ENCODE measurements at places on chromosomes 7 and 10. TPM values are rescaled to one million over a fixed set of nuclear protein-coding genes. Genes with fewer than 3 reads are reported as not detected.
A peak's percentile ranks its signal among the peaks of the same experiment; 100 is the strongest.

GRCh38 chr10:36462194-36462593 is 663.2 kb upstream of the ANKRD30A start:
- no peak for DNase-seq
- no peaks in the 10 kb centered on the region for H3K4me1 ChIP-seq
- no peaks in the 10 kb centered on the region for H3K27me3 ChIP-seq

DNA sequence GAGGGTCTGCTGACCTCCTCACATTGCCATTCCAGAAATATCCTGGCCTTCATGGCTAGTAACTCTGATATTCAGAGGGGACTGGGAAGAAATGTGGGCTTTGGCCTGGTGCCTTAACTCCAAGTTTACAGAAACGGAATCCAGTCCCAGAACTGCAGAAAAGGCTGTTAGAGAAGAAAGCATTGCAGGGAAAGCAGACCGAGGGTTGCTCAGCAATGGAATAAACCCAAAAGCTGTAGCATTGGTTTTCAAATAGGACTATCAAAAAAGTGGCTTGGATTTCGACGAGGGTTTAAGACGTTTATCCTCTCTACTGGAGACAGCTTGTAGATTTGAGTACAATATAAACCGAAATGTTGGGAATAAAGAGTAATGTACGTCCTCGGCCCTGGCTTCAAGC is 425.8 kb upstream of the FOXK1 start:
- peaks cover 3% of the 10 kb centered on the region for H3K27me3 ChIP-seq
- no peaks in the 10 kb centered on the region for H3K4me1 ChIP-seq
- H3K27ac ChIP-seq, result no peak overlapping the region
- DNase-seq, result no peak

GRCh38 chr10:107859065-107859464 is 694.6 kb upstream of the SORCS1 start:
- no peak overlapping the region for H3K4me3 ChIP-seq
- no peaks in the 10 kb centered on the region for H3K36me3 ChIP-seq
- no peaks in the 10 kb centered on the region for H3K4me1 ChIP-seq
- no peaks in the 10 kb centered on the region for H3K27me3 ChIP-seq

DNA sequence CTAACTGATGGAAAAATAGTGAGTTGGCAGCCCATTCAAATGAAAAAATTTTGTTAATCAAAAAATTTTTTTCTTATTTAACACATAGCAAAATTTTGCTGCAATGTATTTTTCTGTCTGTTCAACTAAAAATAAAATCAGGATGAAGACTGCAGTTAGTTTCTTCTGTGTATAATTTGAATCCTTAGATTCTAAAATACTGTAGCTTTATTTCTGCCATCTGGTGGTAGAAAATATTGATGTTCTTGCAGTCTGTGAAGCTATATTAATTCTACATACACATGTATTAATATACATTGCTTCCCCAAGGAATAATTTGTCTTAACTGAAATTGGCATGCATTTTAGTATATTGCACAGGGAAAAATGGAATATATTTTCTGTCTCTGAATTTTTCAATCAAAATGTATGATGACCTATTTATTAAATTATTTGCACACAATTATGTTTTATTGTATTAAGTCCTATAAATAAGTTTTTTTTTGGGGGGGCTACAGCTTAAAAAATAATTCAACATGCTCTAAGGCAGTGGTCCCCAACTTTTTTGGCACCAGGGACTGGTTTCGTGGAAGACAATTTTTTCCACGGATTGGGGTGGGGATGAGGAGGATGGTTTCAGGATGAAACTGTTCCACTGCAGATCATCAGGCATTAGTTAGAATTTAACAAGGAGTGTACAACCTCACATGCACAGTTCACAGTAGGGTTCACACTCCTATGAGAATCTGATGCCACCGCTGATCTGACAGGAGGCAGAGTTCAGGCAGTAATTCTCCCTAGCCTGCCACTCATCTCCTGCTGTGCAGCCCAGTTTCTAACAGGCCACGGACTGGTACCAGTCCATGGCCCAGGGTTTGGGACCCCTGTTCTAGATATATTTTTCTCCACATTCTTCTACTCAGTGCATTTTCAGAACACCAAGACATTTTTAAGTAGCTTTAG is 119.4 kb downstream of the GNAT3 start:
- H3K4me1 ChIP-seq, result no peaks in the 10 kb centered on the region
- H3K36me3 ChIP-seq, result no peaks in the 10 kb centered on the region
- H3K4me3 ChIP-seq, result no peak overlapping the region
- no peak overlapping the region for H3K27ac ChIP-seq

Gene GTF2IRD1
- total RNA-seq, result 1.2 TPM

DNA sequence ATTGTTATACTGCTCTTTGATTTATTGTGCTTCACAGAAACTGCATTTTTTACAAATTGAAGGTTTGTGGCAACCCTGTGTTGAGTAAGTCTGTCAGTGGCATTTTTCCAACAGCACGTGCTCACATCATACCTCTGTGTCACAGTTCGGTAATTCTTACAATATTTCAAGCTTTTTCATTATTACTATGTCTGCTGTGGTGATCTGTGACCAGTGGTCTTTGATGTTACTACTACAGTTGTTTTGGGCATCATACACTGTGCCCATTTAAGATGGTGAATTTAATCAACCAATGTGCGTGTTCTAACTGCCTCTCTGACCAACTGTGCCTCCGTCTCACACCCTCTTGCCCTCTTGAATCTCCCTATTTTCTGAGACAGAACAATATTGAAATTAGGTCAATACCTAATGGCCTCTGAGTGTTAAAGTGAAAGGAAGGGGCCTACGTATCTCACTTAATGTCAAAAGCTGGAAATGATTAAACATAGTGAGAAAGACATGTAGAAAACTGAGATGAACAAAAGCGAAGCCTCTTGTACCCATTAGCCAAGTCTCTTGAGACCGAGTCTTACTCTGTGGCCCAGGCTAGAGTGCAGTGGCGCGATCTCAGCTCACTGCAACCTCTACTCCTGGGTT is 20.2 kb upstream of the ASL start:
- no peak for DNase-seq
- H3K36me3 ChIP-seq, result no peaks in the 10 kb centered on the region
- no peak overlapping the region for H3K4me3 ChIP-seq

GRCh38 chr10:124829447-124830115 is 28.0 kb downstream of the ABRAXAS2 start:
- H3K36me3 ChIP-seq, result peaks cover 24% of the 10 kb centered on the region
- no peaks in the 10 kb centered on the region for H3K27me3 ChIP-seq
- H3K27ac ChIP-seq, result no peak overlapping the region
- H3K4me3 ChIP-seq, result no peak overlapping the region
- no peaks in the 10 kb centered on the region for H3K4me1 ChIP-seq

- H3K27ac ChIP-seq, result no peak overlapping the region
- no peaks in the 10 kb centered on the region for H3K36me3 ChIP-seq
- DNase-seq, result no peak
- no peaks in the 10 kb centered on the region for H3K27me3 ChIP-seq
- H3K4me1 ChIP-seq, result no peaks in the 10 kb centered on the region
Observed at GRCh38 chr10:48594803-48595538, 9.9 kb downstream of the ARHGAP22 start.

DNA sequence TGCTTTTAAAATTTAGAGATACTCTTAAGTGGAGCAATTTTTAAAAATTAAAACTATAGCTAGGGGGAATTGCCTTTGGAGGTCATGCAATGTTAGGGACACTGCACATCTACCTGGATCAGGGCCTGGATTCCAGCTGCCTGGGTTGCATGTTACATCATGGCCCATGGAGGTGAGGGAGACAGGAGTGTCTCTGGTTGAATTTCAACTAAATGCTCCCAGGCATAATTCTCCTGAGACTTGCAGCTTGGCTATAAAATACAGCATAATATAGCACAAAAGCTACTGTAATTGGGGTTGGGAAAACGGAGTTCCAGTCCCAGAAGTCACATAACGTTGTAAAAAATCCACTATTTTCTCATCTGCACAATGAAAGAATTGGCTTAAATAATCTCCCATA is 782.5 kb downstream of the LRMDA start:
- no peaks in the 10 kb centered on the region for H3K27me3 ChIP-seq
- H3K4me3 ChIP-seq, result no peak overlapping the region
- H3K27ac ChIP-seq, result no peak overlapping the region
- DNase-seq, result no peak

DNA sequence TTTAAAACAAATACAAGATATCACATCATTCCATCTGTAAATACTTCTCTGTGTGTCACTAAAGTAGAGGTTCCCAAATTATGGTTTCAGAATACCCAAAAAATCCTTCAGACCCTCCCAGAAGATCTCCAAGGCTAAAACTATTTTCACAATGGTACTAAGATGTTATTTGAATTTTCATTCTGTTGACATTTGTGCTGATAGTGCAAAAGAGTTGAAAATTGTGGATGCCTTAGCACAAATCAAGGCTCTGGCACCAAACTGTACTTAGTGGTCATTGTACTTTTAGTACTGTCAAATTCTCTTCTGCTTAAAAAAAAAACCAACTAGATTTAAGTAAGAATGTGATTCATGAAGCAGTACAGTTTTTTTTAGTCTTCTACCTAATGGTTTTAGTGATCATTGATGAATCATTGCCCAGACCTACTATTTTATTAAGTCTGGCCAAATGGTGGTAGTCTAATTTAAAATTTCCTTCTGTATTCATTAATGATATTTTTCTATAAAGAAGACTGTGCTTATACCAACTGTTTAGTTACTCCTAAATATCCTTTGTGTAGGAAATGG is 50.5 kb downstream of the TPST1 start:
- no peaks in the 10 kb centered on the region for H3K27me3 ChIP-seq
- DNase-seq, result no peak
- no peak overlapping the region for H3K27ac ChIP-seq
- H3K36me3 ChIP-seq, result no peaks in the 10 kb centered on the region
- no peaks in the 10 kb centered on the region for H3K4me1 ChIP-seq
- H3K4me3 ChIP-seq, result no peak overlapping the region

Gene PSPH
- 31.2 TPM for total RNA-seq

Gene TFEC
- not detected for total RNA-seq

GRCh38 chr7:54180796-54181195 is 361.4 kb upstream of the VSTM2A start:
- no peaks in the 10 kb centered on the region for H3K4me1 ChIP-seq
- DNase-seq, result no peak
- no peak overlapping the region for H3K27ac ChIP-seq
- no peak overlapping the region for H3K4me3 ChIP-seq

Gene VSTM2A
- total RNA-seq, result not detected

DNA sequence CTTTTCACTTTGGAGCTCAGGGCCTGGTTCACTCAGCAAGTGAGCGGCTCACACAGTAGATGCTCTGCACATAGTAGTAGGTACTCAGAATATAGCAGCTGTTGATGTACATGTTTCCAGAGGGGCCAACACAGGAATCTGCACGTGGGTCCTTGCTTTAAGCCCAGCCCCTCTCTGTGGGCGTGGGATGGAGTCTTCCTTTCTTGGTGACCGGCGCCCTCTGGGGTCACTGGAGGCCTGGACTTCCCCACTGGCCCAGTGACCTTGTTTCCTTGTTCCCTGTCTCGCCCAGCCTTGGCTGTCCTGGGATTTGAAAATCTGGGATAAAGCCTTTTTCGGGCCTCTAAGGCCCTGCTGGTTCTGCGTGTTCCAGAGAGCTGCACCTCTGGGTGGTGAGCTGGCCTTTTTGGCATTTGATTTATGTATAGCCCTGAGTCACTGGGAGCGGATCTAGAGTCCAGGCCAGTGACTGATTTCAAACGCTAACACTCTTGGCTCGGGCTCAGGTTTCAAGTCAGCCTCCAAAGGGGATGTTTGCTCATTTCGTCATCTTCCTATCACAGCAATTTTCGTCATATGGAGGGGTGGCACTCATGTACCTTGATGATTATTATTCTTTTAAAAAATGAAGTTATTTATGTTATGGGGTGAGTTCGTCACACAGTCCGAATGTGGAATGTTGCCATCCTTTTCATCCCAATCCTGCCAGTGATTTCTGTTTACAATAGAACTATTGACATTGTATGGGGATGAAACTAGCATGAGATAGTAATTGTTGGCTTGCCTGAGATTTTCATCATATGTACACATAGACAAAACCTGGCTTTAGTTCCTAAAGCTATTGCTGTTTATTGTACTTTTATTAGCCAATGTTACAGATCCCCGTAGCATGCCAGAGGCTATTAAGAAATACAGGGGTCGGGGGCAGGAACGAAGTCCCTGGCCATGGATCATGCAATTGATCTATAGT is 65.5 kb downstream of the CUX1 start:
- no peak overlapping the region for H3K4me3 ChIP-seq
- no peak overlapping the region for H3K27ac ChIP-seq
- peaks cover 34% of the 10 kb centered on the region for H3K4me1 ChIP-seq
- no peak for DNase-seq
- no peaks in the 10 kb centered on the region for H3K36me3 ChIP-seq

- peak overlapping the region; percentile 85 for H3K27ac ChIP-seq
- peaks cover 23% of the 10 kb centered on the region for H3K36me3 ChIP-seq
- H3K4me1 ChIP-seq, result peaks cover 100% of the 10 kb centered on the region
- peak; percentile 24 for DNase-seq
- no peaks in the 10 kb centered on the region for H3K27me3 ChIP-seq
Observed at GRCh38 chr10:71742301-71743088, 22.9 kb upstream of the C10orf105 start.

GRCh38 chr7:143205560-143206293 is 16.1 kb upstream of the TAS2R40 start:
- no peak overlapping the region for H3K27ac ChIP-seq
- H3K4me3 ChIP-seq, result no peak overlapping the region
- DNase-seq, result peak; percentile 37
- no peaks in the 10 kb centered on the region for H3K36me3 ChIP-seq
- peaks cover 7% of the 10 kb centered on the region for H3K27me3 ChIP-seq

- no peak overlapping the region for H3K4me3 ChIP-seq
- H3K36me3 ChIP-seq, result no peaks in the 10 kb centered on the region
- DNase-seq, result no peak
- no peaks in the 10 kb centered on the region for H3K4me1 ChIP-seq
- no peaks in the 10 kb centered on the region for H3K27me3 ChIP-seq
- H3K27ac ChIP-seq, result no peak overlapping the region
Observed at GRCh38 chr10:90306187-90306586, 551.7 kb downstream of the HTR7 start.

Gene CHST3
- 0.20 TPM for total RNA-seq

Data from activated CD8-positive, alpha-beta T cell treated with anti-CD3 and anti-CD28 coated beads for 36 hours (primary cell).